SHP77 treated with DMSO at 0.1 percent for 48 hours (cell line): ENCODE measurements at places on chromosomes 3 and 15.

DNA sequence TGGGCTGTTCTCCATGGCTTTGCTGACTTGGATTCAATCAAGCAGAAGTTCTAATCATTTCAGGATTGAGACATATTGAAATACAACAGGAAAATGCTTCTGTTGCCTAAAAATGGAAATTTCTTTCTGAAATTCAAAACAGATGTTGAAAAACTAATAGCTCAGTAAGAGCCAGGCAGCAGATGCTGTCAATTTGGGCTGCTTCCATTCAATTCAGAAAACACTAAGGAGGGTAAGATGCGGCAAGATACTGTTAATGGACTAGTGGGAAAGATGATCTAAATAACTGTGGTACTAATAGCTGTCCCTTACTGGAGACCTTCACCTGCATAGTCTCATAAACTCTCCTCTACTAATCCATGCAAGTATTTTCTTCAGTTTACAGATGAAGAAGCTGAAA is 53.5 kb downstream of the DGKG start:
- no peak for DNase-seq

DNA sequence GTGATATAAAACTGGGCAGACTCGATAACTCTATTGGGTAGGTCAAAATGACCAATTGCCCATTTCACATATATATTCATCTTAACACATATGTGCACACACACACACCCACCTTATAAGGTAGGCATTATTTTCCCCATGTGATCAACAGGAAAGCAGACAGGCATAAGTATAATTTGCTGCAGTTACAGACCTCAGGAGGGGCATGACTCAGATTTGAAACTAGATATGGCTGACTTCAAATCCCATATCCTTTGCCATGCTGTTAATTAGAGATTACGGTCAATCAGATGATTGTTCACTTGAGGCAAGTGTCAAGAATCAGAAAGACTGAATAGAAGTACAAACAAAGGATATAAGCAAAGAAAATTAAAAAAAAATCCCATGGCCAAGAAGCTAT is 910.6 kb downstream of the NTRK3 start:
- DNase-seq, result no peak

GRCh38 chr3:128188326-128188725 is 35.0 kb downstream of the EEFSEC start:
- DNase-seq, result no peak

DNA sequence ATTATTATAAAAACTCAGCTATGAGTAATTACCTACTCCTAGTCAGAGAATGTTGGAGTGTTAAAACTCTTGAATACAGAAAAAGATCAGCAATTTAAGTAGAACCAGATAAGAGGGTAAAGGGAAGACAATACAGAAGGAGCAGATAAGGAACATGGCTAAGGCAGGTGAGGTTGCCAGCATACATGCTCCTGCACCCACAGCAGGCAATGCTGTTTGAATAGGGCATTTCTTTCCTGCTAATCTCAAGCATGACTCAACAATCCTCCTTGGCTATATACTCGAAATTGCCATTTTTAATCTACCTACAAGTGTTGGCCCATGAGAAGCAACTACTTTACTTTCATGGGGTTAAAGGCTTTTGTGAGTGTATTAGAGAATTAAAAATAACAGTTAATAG is 494.5 kb downstream of the DIPK2A start:
- DNase-seq, result no peak

- DNase-seq, result no peak
These were observed 163.2 kb downstream of the B3GALNT1 start for GRCh38 chr3:160941885-160942494.

DNA sequence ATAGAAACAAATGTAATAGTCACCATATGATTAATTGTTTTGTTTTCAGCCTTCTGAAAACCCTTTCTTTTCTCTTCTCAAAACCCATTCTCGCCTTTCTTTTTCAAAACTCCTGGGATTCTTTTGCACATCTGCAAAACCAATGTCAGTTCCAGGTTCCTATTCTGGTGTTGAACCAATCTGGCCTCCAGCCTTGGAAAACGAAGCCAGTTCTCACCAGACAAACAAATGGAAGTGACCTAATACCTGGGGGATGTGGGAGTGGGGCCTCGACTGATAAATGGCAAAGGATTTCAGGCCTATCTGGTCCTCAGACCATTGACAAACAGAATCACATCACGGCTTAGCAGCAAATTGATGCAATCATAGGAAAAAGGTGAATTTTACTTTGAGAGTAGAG is 73.0 kb downstream of the COL8A1 start:
- no peak for DNase-seq

- DNase-seq, result no peak
These were observed 227.7 kb downstream of the TLE3 start for GRCh38 chr15:69869881-69870505.

GRCh38 chr15:71806452-71806931 is 3.9 kb upstream of the NR2E3 start:
- no peak for DNase-seq

GRCh38 chr3:195040773-195041520 is 230.0 kb downstream of the XXYLT1 start:
- no peak for DNase-seq

- no peak for DNase-seq
These were observed 38.6 kb upstream of the SLC25A26 start for GRCh38 chr3:66182246-66182645.
